ENCODE measurements at places on chromosomes 4 and X. TPM values are rescaled to one million over a fixed set of nuclear protein-coding genes. Genes with fewer than 3 reads are reported as not detected.

The SHOX gene
- total RNA-seq = not detected

The SHROOM2 gene
- total RNA-seq = 3.7 TPM

The GAGE2A gene
- total RNA-seq = not detected

The ZNF157 gene
- total RNA-seq = not detected

The CXorf58 gene
- total RNA-seq = not detected

The BBS12 gene
- total RNA-seq = 3.9 TPM

The GAGE13 gene
- total RNA-seq = not detected

The FOXO4 gene
- total RNA-seq = 7.2 TPM

The PFKFB1 gene
- not detected for total RNA-seq

The ADGRG4 gene
- total RNA-seq = under 0.01 TPM

The CXorf65 gene
- not detected for total RNA-seq

Data from bladder microvascular endothelial cell (primary cell).